ENCODE measurements at places on chromosomes 11 and 22.

DNA sequence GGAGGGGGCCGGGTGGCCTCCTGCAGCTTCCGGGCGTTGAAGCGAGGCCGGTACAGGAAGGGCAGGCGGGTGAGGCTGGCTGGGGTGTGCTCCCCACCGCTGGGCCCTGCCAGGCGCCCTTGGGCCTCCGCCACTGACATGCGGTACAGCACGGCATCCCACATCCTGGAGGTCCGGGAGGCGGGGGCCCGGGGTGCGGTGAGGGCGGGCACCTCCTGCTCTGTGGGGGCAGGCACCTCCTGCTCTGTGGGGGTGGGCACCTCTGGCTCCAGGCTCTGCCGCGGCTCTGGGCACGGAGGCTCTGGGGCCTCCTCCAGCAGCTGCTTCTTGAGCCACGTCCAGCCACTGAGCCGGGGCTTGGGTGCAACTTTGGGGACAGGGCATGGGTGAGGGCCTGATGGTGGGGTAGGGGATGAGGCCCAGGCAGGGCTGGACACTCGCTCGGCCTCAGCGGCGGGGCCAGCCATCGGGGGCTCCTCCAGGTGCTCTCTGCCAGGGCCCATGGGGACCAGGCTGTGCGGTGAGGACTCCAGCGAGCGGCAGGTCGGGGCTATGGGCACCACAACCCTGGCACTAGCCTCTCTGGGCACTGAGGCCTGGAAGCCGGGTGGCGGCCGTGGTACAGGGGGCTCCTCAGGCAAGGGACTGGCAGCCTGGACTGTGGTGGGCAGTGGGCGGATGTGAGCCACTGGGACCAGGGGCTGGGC lies 2.3 kb downstream of the PRR33 start:
- peak; percentile 55 for DNase-seq

DNA sequence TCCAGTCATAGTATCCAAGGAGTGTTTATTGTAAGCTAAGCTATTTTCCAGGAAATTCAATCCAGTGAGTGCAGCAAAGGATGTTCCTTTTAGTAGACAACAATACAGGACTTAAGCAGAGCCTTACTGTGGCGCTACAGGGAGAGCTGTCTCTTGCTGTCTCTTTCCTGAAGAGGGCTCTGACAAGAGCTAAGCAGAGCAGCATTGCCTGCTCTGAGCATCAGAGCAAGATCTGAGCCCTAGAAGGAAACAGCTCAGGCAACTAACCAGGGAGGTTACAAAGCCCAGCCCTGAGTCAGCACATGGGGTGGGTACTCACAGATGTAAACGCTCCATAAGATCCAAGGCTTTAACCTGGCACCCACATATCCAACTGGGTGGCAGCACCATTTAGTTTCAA lies 8.0 kb downstream of the LAYN start:
- no peak for DNase-seq

DNA sequence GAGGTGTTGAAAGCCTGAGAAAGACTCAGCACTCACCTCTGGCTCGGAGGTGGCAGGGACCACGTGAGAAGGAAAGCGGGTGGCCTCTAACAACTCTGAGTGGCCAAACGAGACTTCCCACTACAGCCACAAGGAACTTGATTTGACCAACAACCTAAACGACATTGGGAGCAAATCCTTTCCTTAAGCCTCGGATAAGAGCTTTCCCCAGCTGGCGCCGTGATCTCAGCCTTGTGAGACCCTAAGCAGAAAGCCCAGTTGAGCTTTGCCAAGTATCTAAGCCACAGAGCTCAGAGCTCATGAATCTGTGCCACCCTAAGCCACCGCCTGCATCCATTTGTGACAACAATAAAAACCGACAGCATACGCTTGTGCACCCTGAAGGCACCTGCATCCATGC lies 636.0 kb downstream of the TBC1D22A start:
- DNase-seq = no peak

GRCh38 chr11:79189601-79190000 lies 251.2 kb downstream of the TENM4 start:
- DNase-seq = no peak

- no peak for DNase-seq
These were observed 124.3 kb upstream of the TTC12 start for GRCh38 chr11:113189909-113190667.

GRCh38 chr22:40310081-40310767 lies 36.1 kb upstream of the ADSL start:
- no peak for DNase-seq

GRCh38 chr22:44146088-44146861 lies 34.5 kb upstream of the PARVG start:
- DNase-seq = no peak

DNA sequence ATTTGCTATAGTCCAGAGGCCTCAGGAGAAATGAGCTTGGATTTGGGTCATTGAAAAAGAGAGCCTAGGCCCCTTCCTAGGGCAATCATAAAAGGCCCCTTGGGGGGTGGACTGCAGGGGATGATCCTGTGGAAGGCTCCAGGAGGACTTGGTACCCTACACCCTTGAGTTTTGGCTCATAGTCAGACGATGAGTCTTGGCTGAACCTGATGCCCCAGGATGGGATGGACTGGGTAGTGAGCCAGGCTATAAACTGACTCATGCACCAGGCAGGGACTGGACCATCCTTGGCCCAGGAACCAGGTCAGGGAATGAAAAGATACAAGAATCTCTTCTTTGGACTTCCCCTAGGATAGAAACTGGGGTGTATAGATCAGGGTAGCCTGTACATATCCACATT lies 54.2 kb downstream of the NAV2 start:
- DNase-seq = no peak

DNA sequence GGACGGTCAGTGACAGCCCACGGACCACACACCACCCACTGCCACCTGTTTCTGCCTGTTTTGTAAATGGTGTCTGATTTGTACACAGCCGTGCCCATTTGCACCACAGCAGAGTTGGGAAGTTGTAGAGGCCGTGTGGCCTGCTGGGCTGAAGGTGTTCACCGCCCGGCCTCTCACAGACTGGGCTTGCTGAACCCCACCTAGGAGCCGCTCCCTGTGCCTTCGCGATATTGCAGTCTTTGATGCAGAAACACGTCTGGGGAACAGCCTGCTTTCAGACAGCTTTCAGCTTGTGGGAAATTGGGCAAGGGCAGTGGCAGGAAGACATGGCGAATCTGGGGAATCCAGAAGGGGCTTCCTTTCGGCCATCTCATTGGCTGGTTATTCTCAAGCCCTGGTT lies 9.8 kb upstream of the GRAMD4 start:
- no peak for DNase-seq

- peak; percentile 19 for DNase-seq
These were observed 2.8 kb upstream of the CABP7 start for GRCh38 chr22:29716814-29717545.

DNA sequence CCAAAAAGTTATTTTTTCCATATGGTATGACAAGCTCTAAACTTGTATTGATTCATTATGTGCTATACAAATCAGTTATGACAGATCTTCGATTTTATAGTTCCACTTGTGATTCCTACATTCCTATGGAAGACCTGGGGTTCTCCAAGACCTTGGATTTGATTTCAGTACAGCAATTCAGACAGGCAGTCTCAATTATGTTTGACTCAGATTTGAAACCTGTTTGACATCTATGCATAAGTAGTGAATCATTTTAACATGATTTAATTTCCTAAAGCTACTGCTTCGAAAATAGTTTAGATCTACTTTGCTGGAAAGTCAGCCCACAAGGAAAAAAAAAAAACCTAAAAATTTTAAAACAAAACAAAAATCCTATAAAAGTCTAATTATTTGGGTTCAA lies 820.4 kb downstream of the LUZP2 start:
- DNase-seq = no peak

DNA sequence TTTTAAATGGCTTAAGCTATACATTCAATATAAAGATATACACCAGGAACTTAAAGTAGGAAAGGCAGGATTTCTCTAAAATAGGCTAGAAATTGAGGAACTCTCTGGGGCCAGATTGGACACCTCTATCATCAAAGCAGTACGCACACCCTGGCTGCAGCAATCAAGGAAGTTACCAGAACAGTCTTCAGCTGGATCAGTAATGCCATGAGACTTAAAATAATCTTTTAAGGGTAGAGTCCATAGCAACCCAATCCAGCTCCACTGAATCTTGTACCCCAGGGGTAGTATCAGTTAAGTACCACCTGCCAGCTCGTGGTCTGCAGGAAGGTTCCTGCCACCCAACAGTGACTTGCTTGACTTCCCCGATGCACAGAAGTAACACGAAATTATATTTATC lies 3.0 kb downstream of the RDX start:
- no peak for DNase-seq

DNA sequence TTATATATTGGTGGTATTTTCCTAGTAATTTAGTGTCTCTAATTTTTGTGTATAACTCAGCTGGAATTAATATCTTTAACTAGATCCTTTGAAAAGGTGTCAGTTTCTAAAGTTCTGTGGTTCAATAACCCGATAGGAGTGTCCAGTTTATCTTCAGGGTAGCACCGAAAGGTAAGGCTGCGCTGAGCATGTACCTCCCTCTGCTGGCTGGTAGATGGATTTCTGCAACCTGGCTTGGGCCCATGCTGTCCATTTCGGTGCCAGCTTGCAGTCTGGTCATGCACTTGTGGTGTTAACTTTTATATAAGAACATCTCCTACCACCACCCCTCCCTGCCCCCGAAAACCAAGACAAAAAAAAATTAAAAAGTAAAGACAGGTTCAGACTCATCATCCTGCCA lies 24.7 kb downstream of the EXT2 start:
- DNase-seq = no peak

DNA sequence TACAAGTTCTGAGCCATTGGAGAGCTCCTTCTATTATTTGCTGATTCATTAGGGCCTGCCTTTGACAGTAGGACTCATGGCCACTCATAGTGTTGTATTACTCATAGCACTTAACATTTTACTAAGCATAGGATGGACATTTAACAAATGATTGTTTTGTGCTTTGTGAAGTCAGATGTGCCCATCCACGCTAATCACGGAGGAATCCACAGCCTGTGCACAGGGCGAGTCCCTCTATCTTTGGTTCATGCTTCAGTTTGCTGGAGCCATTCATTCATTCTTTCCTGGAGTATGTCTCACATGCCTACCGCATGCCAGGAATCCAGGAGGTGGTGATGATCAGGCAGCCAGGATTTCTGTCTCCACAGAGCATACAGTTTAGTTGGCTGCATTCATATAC lies 254.1 kb downstream of the NTM start:
- DNase-seq = no peak

GRCh38 chr11:120834686-120835210 lies 189.2 kb upstream of the TBCEL start:
- DNase-seq = no peak

DNA sequence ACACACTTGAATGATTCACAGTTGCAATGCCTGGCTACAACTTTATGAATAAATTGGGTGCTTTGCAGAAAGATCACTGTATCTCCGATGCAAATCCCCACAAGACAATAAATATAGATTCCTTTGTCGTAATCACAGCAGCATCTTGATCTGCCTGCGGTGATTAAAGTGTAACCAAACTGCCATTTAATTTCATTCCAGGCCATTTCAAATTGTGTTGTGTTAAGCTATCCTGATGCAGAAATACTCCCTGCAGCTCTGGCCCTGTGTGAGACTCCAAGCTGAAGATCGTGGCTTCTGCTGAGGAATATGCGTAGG lies 40.8 kb upstream of the B3GAT1 start:
- no peak for DNase-seq

- no peak for DNase-seq
These were observed 103.8 kb downstream of the MORC2 start for GRCh38 chr22:30864441-30865420.

DNA sequence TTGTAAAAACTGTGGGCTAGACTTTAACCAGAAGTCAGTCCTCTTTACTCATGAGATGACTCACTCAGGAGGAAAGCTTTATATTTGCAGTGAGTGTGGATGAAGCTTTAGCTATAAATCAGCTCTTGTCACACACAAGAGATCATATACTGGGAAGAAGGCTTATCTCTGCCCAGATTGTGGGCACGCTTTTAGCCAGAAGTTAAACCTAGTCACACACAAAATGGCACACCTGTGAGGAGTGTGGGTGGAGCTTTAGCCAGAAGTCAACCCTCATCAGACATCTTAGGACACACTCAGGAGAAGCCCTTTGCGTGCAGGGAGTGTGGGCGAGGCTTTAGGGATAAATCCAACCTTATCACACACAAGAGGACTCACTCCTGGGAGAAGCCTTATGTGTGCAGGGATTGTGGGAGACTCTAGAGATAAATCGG lies 706.9 kb upstream of the LUZP2 start:
- no peak for DNase-seq

GRCh38 chr11:70378506-70379134 lies 19.7 kb upstream of the CTTN start:
- no peak for DNase-seq

GRCh38 chr11:117989351-117990102 lies 3.3 kb downstream of the IL10RA start:
- no peak for DNase-seq

GRCh38 chr11:65726660-65727059 lies 6.1 kb upstream of the RNASEH2C start:
- no peak for DNase-seq

DNA sequence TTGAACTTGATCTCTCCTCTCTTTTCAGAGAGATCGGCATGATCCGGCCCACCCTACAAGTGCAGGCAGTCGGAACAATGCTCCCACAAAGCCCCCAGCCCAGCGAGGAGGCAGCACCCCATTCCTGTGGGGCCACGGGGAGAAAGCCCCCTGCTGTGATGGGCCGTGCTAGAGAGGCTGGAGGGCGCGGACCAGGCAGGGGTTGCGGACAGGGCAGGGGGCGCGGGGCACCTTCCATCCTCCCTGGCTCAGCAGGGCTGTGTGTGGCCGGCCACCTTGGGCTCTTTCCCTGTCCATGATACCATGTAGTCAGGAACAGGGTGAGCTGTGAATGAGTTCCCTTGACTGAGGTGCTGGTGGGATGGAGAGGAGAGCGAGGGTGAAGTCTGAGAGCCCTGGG lies 379.8 kb downstream of the BRD1 start:
- no peak for DNase-seq

- no peak for DNase-seq
These were observed 1.5 kb downstream of the LMF2 start for GRCh38 chr22:50505776-50506610.

- DNase-seq = no peak
These were observed 133.9 kb downstream of the WNT7B start for GRCh38 chr22:45843031-45843430.

DNA sequence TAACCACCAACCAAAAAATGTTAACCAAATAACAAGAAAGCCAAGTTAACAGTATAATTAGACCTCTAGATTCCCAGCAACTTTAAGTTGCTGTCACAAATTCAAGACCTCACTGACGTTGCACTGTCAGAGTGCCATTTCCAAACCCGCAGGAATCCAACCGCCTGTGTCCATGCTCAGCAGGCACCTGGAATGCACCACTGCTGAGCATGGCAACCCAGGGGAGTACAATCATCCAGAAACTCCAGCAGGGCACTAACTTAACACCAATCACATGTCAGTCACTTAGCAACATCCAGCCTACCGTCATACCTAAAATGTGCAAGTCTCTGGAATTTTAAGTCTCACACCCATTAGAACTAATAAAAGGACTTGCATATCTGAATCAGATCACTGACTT lies 48.8 kb downstream of the SMCO4 start:
- no peak for DNase-seq

DNA sequence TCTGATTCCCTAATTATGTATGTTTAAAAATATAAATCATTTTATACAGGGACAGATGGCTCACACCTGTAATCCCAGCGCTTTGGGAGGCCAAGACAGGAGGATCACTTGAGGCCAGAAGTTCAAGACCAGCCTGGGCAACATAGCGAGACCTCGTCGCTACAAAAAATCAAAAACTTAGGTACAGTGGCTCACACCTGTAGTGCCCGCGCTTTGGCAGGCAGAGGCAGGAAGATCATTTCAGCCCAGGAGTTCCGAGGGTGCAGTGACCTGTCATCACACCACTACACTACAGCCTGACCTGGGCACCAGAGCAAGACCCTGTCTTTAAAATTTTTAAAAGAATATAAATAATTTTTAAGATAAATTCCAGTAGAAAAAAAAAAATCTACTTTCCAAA lies 11.5 kb downstream of the RRAS2 start:
- DNase-seq = no peak

Measured in stimulated activated CD4-positive, alpha-beta T cell treated with anti-CD3 and anti-CD28 coated beads, Interleukin-4, amount 100 ng/mL, for 48 hours (primary cell).